ENCODE measurements at places on chromosomes 16 and 17.
A peak's percentile ranks its signal among the peaks of the same experiment; 100 is the strongest.

DNA sequence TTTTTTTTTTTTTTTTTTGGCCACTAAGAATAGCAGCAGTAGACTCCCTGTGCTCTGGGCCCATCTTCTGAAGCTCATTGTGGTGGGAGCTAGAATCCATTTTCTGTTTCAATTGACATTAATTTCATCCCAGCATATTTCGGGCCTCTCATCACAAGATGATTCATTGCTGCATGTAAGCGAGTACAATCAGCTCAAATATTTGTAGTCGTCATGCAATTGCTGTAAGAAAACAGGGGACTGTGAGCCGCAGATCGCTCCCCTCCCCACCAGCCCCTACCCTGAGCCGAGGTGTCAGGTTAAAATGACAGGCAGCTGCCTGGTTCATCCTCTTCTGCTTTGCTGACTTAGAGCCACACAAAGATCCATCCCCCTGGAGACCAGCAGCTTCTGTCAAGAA lies 358.8 kb upstream of the CDH5 start:
- DNase-seq = no peak

- DNase-seq = no peak
Measured at GRCh38 chr16:17590711-17591654, 120.2 kb upstream of the XYLT1 start.

GRCh38 chr16:47584464-47585225 lies 123.5 kb downstream of the PHKB start:
- DNase-seq = no peak

DNA sequence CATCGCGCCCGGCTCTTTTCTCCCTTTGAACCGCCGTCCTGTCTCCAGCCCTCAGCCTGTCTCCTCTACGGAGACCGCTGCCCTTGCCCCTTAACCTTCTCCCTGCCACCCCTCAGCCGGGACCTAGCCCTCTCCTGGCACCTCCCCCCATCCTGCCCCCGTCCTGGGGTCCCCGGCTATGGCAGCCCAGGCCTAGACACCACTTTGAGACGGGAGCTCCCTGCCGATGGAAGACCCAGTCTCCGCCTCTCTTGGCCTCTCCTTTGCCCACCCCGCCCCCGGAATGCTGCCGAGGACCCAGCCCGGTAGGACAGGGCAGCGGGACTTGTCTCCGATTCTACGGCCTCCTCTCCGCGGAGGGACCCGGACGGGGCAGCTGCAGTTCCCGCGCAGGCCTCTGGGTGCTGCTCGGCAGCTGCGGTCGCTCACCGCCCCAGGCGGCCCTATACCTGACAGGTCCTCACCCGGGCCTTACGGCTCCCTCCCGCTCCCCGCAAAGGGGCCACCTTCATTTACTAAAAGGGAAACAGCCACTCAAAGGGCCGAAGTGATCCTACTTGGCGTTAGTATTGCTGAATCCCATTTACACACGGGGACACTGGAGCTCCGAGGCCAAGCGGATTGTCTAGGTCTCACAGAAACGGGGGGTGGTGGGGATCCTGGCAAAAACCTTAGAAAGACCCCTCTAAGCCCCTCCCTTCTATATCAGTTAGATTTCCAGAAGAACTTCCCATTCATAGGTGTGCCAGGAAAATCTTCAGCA lies 32.6 kb upstream of the TAC4 start:
- DNase-seq = peak; percentile 87

- peak; percentile 23 for DNase-seq
Measured at GRCh38 chr16:9297437-9298113, 206.1 kb downstream of the HAPSTR1 start.
